ENCODE measurements at places on chromosomes 1 and 21.

DNA sequence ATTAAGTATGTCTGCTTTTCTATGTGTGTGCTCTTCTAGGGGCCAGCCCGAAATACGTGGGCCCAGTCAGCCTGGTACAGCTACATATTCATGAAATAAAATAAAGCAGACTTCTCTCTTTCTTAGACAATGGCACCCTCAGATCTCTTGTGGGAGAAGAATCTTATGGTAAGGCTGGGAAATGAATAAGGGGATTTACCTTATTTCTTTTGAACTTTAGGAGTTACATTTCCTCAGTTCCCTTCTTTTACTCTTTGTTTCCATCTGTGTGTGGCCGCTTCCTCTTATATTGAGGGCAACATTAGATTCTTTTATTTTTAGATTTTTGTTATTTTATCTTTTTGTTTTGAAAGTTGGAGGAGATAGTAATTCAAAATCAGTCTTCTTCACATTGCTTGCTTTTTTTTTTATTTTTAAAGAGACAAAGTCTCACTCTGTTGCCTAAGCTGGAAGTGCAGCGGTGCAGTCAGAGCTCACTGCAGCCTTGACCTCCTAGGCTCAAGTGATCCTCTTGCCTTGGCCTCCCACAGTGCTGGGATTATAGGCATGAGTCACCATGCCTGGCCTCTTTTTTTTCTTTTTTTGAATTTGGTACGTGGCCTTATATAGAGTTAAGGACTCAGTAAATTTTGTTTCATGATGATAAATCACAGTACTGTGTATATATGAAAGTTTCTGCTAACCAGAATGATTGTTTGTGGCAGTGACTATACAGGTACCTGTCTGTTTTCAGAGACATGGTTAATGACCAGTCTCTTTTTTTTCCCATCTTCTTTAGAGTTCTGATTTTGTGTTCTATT lies 9.1 kb downstream of the LAMC1 start:
- no peak for DNase-seq

- no peak for DNase-seq
These were observed 50.3 kb downstream of the TRAF5 start for GRCh38 chr1:211376807-211377470.

DNA sequence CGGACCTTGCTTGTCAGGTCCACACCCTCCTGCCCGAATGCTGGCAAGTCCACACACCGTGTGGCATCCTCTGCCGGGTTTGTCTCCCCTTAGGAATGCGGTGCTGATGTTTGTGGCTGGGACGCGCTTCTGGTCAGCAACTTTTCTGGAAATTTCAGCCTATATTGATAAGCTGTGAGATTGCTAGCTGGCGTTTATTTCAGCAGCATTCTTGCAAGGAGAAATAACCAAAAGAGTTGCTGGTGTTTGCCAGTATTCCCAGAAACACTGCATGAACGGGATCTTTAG lies 601 bp downstream of the CEPT1 start:
- DNase-seq: no peak

GRCh38 chr1:65398083-65398482 lies 22.4 kb upstream of the LEPR start:
- DNase-seq: no peak

DNA sequence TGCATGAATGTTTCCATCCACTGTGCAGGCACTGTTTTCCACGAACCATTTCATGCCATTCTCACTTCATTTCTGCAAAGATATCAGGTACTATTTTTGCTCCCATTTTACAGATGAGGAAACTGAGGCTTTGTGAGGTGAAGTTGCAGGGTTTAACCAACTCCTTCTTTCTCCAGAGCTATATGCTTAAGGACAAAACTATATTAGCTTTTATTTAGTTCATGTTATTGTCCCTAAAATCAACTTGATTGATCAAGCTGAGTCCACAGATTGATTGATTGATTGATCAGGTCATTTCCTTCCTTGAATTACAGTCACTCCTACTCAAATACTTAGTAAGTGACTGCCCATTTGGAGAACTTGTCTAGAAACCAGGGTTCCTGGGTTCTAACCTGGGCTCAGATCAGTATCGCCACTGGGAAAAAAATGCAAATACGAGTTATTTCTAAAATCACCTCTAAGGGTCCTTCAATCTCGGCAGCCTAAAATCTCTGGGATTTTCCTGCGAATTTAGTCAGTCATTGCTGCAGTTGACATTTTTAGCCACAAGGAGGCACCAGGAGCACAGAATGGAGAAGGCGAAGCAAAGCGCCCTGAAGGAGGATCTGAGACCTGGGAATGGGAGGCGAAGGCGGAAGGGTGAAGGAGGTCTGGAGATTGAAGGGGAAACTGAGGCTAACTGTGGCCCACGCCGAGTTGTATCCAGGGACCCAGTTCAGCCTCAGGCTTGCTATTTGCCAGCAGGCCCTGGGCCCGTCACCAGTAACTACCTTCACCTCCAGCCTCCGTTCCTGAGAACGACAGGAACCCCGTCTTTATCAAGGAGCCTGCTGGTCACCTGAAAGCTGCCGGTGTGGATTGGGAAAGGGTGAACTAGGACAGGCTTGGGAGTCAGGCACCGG lies 14.3 kb upstream of the MUL1 start:
- peak; percentile 52 for DNase-seq

- no peak for DNase-seq
These were observed 104.3 kb downstream of the FAM78B start for GRCh38 chr1:166062421-166063070.

GRCh38 chr1:41933106-41933505 lies 14.4 kb upstream of the HIVEP3 start:
- no peak for DNase-seq

GRCh38 chr1:20867062-20867461 lies 80.0 kb upstream of the HP1BP3 start:
- DNase-seq: no peak

DNA sequence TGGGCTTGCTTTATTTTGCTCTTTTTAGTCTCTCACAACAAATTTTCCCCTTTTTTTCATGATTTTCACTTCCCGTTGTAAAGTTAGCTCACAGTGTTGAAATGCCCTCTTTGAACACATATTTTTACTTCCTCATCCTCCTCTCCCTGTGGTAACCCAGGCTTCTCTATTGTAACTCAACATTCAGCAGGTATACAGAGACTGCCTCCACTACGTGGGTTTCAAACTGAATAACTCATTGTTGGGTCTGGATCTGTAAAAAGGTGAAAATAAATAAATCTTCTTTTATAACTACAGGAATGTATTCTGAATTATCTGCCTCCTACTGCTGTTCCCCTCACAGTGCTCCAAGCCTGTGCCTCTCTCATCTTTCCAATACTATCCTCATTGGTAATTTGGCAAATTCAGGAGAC lies 166.4 kb downstream of the RUNX1 start:
- no peak for DNase-seq

GRCh38 chr1:61486783-61487536 lies 238.0 kb downstream of the TM2D1 start:
- no peak for DNase-seq

GRCh38 chr1:56575865-56576264 lies 3.5 kb downstream of the PLPP3 start:
- no peak for DNase-seq

DNA sequence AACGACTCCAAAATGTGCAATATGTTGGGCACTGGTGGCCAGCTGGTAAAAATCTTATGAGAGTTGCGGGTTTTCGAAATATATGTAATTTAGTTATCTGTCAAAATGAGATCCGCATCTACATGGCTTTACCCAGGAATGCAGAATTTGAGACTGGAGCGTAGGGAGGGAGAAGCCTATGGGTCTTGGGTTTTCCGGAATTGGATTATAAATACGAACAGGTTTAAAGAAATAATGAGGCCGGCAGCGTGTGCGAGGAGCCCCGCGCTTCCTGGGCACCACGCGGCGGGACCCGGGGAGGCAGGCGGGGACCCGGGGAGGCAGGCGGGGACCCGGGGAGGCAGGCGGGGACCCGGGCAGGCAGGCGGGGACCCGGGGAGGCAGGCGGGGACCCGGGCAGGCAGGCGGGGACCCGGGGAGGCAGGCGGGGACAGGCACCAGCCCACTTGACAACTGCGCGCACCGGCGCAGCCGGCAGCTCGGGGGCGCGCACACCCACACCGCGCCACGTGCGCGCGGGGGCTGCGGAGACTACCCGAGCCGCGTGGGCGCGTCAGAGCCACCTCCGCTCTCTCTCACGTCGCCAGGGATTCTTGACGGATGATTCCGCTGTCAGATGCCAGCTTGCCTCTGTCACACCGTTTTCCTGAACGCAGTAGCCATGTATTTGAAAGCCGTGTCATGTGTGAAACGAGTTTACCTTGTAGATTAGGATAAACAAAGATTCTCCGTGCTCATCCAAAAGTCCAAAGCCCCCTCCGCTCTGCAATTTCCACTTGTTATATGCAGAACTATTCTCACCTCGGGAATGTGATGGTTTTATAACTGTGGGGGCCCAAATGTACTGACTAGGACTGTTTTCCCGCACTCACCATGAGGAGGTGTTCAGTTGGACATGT lies 54.3 kb upstream of the HNRNPU start:
- DNase-seq: peak; percentile 80

- DNase-seq: no peak
These were observed 85.5 kb upstream of the ATP1A1 start for GRCh38 chr1:116287341-116288200.

DNA sequence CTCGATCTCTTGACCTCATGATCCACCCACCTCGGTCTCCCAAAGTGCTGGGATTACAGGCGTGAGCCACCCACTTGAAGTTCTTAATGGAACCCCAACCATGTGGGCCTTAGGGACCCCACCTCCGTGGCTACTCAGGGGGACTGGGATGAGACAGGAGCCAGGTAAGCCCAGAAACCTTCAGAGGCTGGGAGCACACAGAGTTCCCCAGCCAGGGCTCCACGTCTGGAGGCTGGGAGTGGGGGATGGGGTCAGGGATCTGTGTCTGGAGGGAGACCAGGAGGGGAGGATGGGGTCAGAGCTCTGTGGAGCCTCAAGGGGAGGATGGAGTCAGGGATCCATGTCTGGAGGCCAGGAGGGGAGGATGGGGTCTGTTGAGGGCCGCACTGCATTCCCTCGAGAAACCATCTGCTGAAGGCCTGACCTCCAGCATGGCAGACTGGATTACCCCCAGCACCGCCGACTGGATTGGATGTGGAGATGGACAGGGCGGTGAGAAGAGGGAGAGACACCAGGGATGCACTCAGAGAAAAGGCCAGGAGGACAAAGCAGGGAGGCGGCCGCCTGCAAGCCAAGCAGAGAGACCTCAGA lies 2.1 kb upstream of the FTCD start:
- DNase-seq: no peak

- DNase-seq: no peak
These were observed 140.4 kb downstream of the COP1 start for GRCh38 chr1:176066709-176067108.

DNA sequence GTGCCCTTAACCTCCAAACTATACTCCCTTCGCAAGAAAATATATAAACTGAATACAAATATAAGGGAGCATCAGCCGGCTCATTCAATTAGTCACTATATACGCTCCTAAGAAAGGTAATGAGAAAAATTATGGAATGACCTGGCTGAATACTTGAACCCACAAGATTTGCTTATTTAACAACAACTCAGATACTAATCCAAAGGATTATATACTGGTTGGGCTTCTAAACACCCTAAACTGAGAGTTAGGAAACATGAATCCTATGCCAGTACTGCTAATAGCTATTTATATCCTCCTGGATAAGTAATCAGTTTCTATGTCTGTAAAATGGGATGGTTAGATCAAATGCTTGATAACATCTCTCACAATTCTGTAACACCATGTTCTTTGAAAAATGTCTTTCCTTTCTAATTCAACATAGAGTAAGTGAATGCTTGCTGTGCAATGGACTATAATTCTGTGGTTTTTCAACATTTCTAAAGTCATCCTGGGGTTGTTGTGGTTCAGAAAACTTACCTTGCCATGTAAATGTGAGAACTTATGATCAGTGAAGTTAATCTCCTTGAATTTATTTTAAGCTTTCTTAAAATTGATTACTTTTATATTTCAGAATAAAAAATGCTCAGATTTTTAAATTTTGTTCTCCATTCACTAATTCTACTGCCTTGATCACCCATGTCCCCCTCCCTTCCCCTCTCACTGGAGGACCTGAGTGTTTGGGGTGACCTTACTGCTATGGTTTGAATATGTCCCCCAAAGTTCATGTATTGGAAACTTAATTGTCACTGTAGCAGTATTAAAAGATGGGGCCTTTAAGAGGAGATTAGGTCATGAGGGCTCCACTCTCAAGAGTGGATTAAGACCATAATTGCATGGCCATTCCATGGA lies 14.5 kb downstream of the DUSP10 start:
- DNase-seq: no peak

DNA sequence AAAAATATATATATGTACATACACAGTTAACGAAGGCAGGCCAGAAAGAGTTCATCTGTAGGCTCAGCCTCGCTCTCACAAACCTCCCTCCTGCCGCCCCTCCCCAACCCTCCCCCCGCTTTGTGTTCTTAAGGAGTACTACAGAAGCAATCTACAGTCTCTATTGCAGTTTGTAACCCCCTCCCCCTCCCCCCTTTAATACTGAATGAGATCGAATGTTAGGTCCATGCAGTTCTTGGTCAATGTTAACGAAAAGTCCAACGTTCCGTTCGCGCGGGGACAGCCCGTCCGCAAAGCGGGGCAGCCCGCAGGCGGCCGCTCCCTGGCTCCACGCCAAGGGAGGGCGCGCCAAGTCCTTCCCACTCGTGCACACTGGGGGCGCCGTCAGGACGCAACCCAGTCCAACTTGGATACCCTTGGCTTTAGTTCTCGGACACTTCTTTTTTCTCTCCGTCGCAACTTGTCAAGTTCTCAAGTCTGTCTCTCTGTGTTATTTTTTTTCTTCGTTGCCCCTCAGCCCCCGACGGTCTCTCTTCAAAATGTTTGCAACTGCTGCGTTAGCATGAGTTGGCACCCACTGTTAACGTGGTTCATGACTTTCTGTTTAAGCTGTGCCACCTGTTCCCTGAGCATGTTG lies 2.2 kb downstream of the JUN start:
- DNase-seq: peak; percentile 69

GRCh38 chr1:181398544-181398943 lies 84.8 kb upstream of the CACNA1E start:
- DNase-seq: no peak

- no peak for DNase-seq
These were observed 3.0 kb downstream of the MMEL1 start for GRCh38 chr1:2629627-2630497.

- DNase-seq: no peak
These were observed 104.6 kb upstream of the L1TD1 start for GRCh38 chr1:62090016-62090415.

- no peak for DNase-seq
These were observed 19.5 kb upstream of the RNF223 start for GRCh38 chr1:1093610-1093943.
